ENCODE measurements at places on chromosomes 2 and 18.

DNA sequence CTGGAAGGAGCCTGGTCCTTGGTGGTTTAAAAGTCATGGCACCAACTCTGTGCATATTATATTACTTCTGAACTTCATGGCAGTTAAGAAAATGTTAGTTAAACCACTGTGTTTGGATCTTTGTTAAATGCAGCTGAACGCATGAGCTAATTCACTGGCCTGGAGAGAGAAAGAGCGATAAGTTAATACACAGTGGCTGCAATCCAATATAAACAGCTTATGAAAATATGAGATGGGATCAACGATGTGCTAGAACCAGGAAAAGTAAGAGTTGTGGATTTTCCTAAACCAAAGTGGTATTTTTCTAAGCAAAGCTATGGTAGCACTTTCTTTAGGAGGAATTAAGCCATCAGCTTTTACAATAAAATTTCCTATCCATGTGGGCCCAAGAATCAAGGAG, 326.7 kb downstream of the MTX2 start:
- DNase-seq: no peak

DNA sequence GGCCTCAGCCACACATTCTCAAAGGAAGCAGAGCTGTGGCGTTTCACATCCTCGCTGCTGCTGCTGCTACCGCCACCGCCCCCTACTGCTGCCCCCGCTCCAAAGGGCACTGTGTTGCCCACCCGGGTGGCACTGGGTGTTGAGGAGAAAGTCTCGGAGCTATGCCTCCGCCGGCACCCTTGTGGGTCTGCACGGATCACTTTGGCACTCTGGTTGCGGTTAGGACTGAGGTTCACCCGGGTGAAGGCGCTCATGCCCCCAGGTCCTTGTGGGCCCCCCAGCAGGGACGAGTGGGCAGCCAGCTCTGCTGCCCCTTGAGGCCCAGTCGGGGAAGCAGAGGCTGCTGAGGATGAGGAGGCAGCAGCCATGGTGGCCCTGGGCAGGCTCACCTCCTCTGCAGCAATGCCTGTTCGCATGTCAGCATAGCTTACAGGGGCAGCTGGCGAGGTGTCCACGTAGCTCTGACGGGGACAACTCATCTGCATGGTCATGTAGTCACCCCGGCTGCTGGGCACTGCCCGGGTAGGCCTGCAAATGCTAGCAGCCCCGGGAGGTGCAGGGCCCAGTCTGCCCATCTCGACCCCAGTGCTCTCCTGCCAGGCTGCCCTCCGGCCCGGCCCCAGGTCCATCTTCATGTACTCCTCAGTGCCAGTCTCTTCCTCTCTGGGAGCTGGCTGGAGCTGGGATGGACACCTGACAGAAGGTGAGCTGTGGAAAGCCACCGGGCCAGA, 4.2 kb downstream of the IRS1 start:
- DNase-seq: peak; percentile 32

DNA sequence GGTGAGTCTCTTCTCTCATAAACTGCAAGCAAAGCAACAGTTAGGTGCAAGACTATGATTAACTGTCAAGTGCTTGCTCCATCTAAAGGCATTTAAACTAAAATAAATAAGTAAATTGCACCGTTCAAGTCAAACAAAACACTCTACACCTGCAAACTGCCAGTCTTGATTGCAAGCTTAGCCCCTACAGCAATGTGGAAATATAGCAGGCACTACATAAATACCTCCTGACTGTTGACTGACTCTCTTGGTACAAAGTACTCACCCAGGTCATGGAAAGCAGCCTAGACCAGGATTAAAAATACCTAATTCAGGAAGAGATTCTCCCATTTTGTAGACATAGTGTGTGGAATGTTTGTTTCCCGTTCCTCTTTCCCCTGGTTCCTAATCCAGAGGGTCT, 176.6 kb upstream of the KLHL29 start:
- DNase-seq: no peak

GRCh38 chr2:39845460-39846146, 66.5 kb upstream of the THUMPD2 start:
- no peak for DNase-seq

DNA sequence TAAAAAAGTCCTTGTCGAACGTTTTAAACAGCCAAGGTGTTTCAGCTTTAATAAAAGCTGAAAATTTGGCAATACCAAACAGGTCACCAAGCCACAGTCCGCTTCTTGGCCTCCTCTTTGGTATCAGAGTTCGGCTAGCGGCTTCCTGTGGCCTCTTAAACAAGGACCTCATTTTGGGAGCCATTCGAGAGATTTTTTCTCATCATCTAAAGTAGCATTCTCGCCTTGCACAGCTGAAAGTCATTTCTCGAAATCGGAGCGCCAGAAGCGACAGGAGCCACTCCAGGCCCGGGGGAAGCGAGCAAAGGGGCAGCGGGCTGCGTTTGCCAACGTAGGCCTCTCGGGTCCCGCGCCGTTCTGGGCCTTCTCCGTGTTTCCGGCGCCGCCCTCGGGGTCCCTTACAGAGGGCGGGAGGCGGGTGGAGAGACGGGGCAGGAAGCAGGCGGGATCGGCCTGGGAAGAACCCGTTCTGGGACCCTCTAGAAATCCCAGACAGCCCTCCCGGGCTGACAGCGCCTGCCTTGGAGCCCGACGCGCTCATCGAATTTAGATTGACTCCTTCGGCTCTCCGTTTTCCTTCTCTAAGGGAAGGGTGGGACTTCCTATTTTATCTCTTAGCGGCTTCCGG, 522 bp upstream of the ZNF407 start:
- DNase-seq: peak; percentile 84

- DNase-seq: no peak
Measured at GRCh38 chr2:227862227-227862740, 9.1 kb upstream of the DAW1 start.

Measured in right hindlimb (tissue), 1 donor.